ENCODE measurements at places on chromosomes 2 and 18.

GRCh38 chr2:138124521-138124920 lies 160.2 kb downstream of the HNMT start:
- DNase-seq, result no peak

- DNase-seq, result no peak
These were observed at the start of gene TMEM37 for GRCh38 chr2:119431155-119431975. TMEM37 (plus strand) TSS chr2:119431854; CDS start chr2:119431904, 50 bp downstream.

DNA sequence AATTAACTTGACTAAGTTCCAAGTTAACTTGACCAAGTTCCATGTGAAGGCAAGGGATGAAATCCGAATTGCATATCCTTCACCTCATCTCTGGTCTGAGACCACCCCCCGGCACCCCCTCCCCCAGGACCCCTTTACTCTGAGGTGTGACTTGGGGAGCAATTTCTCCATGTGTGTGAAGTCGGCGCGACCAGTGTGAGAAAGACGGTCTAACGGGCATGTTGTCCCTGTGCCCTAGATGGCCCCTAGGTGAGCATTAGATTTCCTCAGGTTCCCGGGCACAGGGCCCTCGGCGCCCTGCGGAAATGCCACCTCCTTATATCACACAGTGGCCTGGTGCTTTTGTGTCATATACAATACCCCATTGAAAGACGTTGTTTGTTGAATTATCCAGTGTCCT lies 137.1 kb downstream of the CTIF start:
- DNase-seq, result no peak

- DNase-seq, result no peak
These were observed 171.1 kb upstream of the SKOR2 start for GRCh38 chr18:47422524-47422923.

- no peak for DNase-seq
These were observed 878.8 kb downstream of the TSN start for GRCh38 chr2:122634256-122634655.

DNA sequence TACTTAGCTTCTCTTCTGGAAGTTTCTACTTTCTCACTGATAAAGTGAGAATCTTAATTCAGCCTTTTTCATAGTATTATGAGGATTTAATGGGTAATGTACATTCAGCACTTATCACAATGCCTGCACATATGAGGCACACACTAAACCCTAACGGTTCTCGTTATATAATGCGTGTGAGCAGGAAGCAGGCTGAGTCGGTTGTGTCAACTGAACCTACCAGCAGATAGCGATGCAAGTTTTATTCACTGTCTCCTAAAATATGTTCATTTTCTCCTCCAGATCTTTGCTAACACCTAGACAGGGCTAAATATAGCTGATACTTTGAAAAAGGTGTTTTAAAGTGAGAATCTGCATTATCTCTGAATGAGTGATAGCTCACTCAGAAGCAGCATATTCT lies 201.6 kb downstream of the ALPK2 start:
- no peak for DNase-seq

DNA sequence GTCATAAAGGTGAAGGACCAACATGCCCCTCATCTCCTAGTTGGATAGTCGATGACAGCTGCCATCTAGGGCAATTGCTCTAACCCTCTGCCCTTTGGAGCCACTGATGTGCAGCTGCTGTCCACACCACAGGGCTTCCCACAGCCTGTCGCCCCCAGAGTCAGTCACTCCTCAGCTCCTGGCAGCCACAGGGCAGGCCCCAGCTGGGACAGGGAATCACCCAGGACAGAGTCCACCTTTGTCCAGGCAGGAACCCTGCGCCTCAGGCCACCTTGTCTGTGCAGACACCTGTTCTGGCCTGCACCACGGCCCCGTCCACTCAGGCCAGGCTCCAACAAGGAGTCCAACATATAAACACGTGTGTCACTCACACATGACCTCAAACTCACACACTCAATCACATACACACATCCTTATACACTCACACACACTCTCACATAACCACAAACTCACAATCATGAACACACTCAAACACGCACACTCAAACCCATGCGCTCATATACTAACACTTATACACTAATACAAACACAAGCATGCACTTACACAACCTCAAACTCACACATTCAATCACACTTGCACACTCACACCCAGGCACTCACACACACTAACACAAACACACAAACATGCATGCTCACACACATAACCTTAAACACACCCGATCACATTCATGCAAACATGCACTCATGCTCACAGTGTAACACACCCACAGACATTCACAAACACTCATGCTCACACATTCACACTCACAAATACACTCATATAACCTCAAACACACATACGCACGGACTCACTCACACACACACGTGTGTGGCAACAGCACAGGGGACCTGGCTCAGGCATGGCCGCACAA lies 29.7 kb downstream of the HDAC4 start:
- DNase-seq, result no peak

- no peak for DNase-seq
These were observed 162.7 kb upstream of the NYAP2 start for GRCh38 chr2:225236769-225237323.

DNA sequence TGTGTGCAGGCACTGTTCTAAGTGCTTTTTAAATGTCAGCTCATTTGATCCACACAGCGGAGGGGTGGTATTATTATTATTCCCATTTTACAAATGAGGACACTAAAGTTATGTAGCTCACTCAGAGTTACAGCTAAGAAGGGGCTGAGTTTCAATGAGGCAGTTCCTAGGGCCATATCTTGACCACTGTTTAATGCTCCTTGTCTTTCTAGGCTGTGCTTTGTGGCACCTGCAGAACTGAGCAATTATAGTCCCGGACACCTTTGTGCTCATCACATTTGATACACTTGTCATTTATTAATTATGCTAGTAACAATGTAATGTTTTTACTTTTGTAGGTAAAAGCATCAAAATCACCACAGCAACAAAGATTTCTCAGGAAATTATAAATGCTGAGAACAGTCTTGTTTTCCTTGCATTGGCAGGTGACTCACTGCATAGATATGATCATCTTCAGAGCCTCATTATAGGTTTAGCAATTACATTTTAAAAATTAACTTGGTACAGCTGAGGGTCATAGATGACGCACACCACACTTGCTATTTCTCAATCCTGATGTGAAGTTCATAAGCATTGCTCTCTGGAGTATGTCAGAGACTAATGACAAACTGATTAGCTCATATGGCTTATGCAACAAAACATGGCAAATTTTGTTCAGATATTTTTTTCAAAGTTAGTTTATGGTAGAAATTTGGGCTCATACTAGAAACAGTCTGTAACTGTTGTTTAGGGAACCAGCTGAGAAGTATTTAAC lies 366.8 kb downstream of the TGIF1 start:
- DNase-seq, result no peak
